ENCODE measurements at places on chromosomes 2 and 18.

GRCh38 chr2:137888845-137889244 is 75.4 kb upstream of the HNMT start:
- DNase-seq, result no peak

- no peak for DNase-seq
Measured at GRCh38 chr2:223123855-223124610, 72.0 kb downstream of the KCNE4 start.

GRCh38 chr2:44769349-44770011 is 172.0 kb upstream of the SIX3 start:
- DNase-seq, result no peak

- DNase-seq, result no peak
Measured at GRCh38 chr2:158733430-158733755, 61.7 kb upstream of the DAPL1 start.

DNA sequence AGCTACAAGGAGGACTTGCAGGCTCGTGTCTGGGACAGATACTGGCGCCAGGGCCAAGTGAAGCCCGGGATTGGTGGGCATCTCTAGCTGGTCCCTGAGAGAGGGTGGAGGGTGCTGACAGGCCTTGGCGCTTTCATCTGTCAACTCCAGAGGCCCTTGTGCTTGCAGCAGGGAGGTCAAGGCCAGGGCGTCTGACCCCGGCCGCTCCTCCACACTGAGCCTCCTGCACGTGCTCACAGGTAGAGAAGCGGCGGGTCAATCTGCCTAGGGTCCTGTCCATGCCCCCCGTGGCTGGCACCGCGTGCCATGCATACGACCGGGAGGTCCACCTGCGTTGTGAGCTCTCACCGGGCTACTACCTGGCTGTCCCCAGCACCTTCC is 9.5 kb downstream of the CAPN10 start:
- no peak for DNase-seq

- no peak for DNase-seq
Measured at GRCh38 chr2:47891369-47892337, 14.6 kb downstream of the FBXO11 start.

- DNase-seq, result no peak
Measured at GRCh38 chr2:222287862-222288479, 10.8 kb downstream of the PAX3 start.

GRCh38 chr2:237258116-237258515 is 155.8 kb downstream of the COL6A3 start:
- no peak for DNase-seq

GRCh38 chr2:120243211-120243610 is 9.4 kb upstream of the RALB start:
- no peak for DNase-seq

GRCh38 chr18:59265974-59266369 is 7.3 kb downstream of the RAX start:
- DNase-seq, result no peak

DNA sequence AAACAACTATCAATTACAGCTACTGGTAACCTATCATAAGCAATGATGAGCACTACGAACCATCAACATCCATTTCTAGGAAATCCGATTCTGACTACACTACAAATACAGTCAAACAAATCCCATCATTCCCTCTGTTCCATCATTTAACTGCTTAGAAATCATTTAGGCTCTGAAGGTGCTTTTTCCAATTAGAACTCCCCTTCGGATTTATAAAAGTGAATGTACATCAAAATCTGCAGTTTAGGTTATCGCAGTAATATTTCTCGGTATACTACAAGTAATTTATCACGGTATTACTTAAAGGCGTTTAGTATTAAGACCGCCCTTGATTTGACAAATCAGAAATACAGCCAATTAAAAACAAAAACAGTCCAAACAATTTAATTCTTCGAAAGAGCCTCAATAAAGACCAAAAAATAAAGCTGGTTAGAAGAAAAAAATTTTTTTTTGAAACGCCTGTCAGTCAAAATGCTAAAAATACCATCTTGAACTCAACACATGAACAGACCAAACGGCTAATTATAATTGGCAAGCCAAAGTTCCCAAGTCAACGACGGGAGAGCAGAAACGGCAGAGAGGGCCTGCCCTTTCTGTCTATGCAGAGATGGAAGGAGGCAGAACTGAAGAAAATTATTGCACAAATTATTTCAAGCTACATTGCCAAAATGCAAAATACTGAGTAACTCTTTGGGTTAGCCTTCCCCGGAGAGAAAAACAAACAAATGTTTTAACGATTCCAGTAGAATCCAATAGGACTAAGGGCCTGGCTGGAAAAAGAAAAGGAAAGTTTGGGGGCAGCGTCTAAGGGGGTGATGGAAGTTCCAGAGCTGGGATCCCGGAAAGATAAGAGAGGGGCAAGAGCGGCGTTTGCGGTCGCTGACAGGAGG is 1.2 kb downstream of the VPS54 start:
- DNase-seq, result no peak

DNA sequence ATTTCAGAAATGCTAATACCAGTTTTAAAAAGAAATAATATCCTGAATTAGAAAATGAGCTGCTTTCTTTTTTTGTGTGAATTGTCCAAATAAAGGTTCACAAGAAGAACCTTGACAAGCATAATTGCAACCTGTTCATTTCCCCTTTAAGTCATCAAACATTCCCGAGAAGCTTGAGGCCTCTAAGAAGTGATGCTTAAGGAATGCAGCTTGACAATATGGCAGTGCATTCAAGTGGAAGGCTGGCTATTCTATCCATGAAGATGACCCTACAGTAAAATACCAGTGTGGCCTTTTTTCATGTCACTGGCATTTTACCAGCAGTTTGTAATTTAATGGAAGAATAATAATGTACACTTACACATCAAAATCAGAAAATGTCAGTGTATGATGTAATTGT is 216.7 kb downstream of the CTNNA2 start:
- DNase-seq, result no peak

- no peak for DNase-seq
Measured at GRCh38 chr18:24187689-24188088, 48.8 kb downstream of the CABYR start.

- DNase-seq, result no peak
Measured at GRCh38 chr2:60532421-60532820, 21.0 kb downstream of the BCL11A start.

DNA sequence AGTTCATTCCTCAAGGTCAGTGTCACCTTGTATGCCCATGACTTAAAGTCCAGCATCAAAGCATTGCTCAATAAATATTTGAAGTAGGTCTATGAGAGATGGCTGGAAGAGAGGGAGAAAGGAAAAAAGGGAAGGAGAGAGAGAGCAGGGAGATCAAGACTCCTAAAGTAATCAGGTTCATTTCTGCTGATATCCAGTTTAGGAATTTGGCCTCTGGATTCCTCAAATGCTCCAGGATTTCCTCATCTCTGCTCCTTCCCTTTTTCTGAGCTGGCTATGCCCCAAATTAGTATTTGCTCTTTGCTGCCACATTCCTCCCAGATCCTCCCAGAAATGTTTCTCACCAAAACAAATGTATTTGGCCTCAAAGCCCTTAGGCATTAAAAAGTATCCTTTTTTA is 739.4 kb upstream of the CHAC2 start:
- no peak for DNase-seq

GRCh38 chr18:32549248-32550110 is 78.8 kb upstream of the GAREM1 start:
- no peak for DNase-seq

GRCh38 chr2:2886922-2887321 is 490.7 kb downstream of the EIPR1 start:
- DNase-seq, result no peak

DNA sequence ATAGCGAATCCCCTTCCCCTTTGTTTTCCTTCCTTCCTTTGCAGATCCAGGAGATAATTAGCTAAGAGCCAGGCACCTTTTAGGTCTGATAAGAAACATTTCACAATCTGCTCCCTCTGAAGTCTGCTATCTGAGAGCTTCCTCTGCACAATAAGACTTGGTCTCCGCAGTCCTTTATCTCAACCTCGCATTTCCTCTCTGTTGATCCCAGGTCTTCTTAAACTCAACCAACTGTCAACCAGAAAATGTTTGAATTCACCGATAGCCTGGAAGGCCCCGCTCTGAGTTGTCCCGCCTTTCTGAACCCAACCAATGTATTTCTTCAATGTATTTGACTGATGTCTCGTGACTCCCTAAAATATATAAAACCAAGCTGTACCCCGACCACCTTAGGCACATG is 78.4 kb upstream of the CTDP1 start:
- DNase-seq, result no peak

DNA sequence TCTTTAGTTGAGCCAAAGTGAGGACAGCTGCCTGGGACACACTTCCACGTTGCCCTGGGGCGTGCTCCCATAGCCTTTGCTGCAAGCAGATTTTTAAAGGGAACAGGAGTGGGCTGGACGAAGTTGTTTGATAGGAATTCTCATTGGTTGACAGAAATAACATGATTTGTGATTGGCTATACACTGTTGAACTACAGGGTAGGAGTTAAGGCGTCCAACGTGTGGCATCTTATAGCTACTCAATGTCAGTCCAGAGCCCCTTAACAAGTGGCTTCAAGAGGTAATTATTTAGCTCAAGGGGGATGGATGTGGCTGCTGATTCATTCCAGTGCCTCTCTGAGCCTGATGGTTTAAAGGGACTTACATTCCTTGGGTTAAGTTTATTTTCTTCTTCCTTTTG is 65.5 kb downstream of the ACAA2 start:
- DNase-seq, result no peak

DNA sequence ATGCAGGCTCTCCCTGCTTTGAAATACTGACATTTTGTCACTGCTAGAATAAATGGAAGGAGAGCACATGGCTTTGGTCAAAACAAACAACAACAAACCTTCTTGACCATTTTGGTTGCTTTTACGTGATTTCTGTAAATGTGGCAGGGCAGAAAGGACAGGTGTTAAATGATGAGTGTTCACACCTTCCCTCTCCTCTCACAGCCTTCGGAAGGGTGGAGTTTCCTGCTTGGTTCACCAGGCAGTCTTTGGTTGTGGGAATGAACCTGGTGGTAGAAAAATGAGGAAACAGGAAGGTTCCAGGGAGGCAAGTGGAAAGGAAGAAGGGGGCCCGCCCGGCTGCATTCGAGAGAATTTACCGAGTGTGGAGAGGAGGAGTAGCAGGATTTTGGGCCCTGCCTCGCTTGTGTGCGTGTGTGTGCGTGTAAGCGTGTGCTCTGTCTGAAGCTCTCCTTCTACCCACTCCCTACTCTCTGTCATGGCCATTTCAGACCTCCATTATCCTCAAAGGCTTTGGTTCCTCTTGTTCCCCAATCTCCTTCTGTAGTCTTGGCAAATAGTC is 23.7 kb upstream of the SPP2 start:
- no peak for DNase-seq

DNA sequence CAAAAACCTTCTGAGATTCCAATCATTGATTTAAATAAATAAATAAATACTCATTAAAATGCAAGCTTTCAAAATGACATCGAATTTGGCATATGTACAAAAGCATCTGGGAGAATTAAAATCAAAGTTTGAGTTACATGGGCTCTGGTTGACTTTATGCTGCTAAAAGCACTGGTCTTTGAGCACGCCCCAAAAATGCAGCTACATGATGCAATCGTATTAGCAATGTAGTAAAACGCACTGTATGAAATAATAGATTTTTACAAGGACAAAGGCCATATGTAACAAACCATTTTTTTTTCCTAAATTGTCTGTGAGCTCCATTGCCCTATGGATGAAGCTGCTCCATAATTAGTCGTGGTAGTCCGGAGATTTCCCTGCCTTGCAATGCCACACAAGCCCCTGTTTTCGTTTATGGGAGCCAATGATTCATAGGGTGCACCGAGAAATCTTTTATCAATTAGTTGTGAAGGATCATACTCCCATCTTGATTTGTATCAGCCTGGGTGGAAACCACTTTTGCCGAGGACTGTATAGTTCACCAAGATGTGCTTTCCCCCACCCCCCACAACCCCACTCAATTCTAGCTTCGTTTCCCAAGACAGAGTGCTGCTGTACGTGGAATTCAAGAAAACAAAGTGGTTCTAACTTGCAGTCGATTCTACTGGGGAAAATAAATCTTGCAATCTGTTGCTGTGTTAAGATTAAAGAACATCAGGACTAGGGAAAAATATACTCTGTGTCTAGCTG is 268.4 kb downstream of the IRS1 start:
- no peak for DNase-seq

DNA sequence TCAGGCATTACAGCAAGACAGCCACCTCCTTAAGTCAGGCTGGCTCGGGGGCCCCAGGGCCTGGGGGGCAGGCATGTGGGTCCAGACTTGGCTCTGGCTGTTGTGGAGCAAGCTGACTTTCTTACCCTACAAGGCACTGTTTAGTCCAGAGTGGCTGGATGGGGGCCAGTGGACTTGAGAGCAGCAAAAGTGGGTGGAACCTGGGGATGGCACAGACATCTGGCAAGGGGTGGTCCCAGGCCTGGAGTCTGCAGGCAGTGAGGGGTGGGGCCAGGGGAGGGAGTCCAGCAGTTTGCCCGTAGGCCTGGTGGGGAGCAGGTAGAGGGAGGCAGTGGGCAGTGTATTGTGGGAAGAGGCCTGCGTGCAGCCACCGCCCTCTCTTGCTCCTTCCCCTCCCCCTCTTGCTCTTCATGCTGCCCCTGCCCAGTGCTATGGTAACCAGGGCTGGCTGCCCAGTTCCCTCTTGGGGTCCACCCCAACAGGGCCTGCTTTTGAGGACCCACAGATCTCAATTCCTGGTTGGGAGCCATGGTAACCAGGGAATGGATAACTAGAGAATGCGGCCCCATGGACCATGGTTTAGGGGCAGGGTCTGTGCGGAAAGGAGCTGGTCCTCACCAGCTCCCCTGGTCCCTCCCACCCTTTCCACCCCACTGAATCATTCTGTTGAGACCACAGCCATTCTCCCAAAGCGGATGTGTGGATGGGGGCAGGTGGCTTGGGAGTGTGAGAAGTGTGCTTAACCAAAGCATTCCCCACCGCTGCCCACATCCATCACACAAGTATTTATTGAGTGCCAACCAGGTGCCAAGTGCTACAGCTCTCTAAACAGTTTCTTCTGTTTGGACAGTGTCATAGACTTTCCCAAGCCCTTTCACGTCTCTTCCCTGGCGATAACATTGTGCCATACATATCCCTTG is 19.3 kb downstream of the SPEG start:
- DNase-seq, result no peak

DNA sequence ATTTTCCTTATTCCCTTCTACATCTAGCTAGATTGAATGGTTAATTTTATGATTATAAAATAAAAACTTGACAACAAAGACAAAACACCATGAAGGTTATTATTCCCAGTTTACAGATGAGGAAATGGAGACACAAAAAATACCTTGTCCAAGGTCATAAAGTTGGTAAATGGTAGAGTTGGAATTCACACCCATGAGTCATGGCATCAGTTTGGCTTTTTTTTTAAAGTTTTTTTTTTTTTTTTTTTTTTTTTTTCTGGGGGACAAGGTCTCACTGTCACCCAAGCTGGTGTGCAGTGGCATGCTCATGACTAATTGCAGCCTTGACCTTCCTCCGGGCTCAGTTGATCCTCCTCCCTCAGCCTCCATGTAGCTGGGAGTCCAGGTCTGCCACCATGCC is 70.0 kb downstream of the MTX2 start:
- DNase-seq, result no peak

- DNase-seq, result no peak
Measured at GRCh38 chr2:149994057-149994728, 406.6 kb upstream of the MMADHC start.

DNA sequence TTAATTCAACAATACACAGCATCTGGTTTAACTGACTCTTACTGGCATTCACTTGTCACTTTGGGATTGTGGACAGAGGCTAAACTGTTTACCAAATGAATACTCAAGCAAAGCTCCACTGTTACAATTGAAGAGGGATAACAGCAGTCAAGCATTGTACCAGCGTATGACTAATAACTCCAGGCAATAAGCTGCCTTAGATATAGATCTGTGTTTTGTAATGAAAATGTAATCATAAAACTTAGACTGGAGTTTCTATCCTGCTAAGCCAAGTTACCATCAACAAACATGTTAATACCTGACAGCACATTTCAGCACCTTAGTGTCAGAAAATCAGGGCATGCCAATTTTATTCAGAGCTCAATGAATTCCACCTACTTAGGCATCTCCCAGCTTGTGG is 889.5 kb downstream of the EPHA4 start:
- DNase-seq, result no peak
